ENCODE measurements at places on chromosomes 12 and 14.

DNA sequence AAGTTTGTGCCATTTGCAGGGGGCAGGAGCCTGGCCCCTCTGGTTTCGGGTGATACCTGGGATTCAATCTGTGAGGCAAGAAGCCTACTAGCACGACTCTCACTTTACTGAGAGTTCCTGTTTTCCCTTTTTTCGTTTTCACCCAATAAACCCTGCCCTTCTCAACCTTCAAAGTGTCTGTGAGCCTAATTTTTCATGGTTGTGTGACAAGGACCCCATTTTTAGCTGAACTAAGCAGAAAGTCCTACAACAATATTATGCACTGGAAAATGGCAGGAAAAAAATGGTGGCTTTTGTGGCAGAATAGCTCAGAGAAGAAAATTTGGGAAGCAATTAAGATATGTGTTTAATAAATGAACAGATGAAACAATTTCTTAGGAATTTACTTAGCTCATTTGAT, 432.1 kb downstream of the C12orf50 start:
- no peaks in the 10 kb centered on the region for H3K4me1 ChIP-seq
- no peaks in the 10 kb centered on the region for H3K36me3 ChIP-seq
- no peak overlapping the region for H3K27ac ChIP-seq
- no peak for DNase-seq

- H3K27me3 ChIP-seq: peaks cover 61% of the 10 kb centered on the region
- H3K4me3 ChIP-seq: no peak overlapping the region
- no peaks in the 10 kb centered on the region for H3K36me3 ChIP-seq
- no peak overlapping the region for H3K27ac ChIP-seq
- H3K4me1 ChIP-seq: peaks cover 4% of the 10 kb centered on the region
- no peak for DNase-seq
Measured at GRCh38 chr14:88323523-88324199, 592 bp upstream of the KCNK10 start.

DNA sequence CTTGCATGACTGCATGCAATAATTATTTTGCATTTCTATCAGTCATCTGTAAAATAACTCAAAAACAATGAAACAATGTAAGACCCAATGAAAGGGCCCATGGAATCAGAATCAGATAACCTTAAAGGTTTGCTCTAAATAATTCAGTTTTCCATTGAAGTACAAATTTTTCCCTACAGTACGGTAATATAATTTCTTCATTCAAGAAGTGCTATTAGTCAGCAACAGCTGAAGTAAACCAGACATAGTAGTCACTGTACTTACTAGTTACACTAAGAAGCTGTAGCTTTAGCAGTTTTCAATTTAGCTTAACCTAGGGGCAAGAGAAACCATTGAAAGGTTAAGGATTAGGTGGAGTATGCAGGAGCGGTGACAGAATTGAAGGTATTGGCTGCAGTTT, 43.5 kb downstream of the BCAT1 start:
- H3K27ac ChIP-seq: no peak overlapping the region
- H3K36me3 ChIP-seq: no peaks in the 10 kb centered on the region
- no peak for DNase-seq
- H3K27me3 ChIP-seq: peaks cover 13% of the 10 kb centered on the region
- H3K4me1 ChIP-seq: peaks cover 12% of the 10 kb centered on the region

DNA sequence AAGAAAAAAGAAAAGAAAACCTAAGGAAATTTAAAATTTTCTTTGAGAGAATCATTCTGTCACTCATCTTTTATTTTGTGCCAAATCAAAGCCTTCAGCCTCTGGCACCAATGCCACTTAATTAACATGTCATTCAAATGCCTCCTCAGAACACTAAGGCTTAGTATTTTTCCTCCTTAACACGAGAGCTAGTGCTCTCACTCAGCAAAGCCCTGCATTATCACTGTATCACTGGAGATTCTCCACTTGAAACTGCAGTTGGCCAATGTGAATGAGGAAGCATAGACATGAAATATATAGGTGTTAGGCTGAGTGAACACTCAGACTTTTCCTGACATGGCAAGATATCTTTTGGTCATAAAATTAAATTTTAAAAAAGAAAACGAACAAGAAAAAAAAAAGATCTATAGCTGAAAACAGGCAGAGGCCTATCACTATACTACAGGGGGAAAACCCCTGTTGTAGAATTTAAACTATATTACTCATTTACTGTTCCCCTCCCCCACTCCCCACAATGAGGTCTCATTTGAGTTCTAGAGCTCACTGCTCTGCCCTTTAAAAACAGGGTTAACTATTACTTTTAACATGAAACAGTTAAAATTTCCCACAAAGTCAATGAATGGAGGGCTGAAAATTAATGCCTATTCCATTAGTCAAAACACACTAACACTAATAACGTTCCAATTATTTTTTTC, 5.1 kb downstream of the MBIP start:
- no peak overlapping the region for H3K4me3 ChIP-seq
- peaks cover 28% of the 10 kb centered on the region for H3K36me3 ChIP-seq
- H3K4me1 ChIP-seq: no peaks in the 10 kb centered on the region
- no peak for DNase-seq
- H3K27me3 ChIP-seq: no peaks in the 10 kb centered on the region
- no peak overlapping the region for H3K27ac ChIP-seq

GRCh38 chr12:22477166-22477893, 67.0 kb downstream of the C2CD5 start:
- no peaks in the 10 kb centered on the region for H3K27me3 ChIP-seq
- no peaks in the 10 kb centered on the region for H3K4me1 ChIP-seq
- DNase-seq: no peak

- H3K4me1 ChIP-seq: no peaks in the 10 kb centered on the region
- H3K27ac ChIP-seq: no peak overlapping the region
- peaks cover 33% of the 10 kb centered on the region for H3K36me3 ChIP-seq
- no peak overlapping the region for H3K4me3 ChIP-seq
- no peak for DNase-seq
- no peaks in the 10 kb centered on the region for H3K27me3 ChIP-seq
Measured at GRCh38 chr12:76820888-76821482, 57.1 kb downstream of the ZDHHC17 start.

DNA sequence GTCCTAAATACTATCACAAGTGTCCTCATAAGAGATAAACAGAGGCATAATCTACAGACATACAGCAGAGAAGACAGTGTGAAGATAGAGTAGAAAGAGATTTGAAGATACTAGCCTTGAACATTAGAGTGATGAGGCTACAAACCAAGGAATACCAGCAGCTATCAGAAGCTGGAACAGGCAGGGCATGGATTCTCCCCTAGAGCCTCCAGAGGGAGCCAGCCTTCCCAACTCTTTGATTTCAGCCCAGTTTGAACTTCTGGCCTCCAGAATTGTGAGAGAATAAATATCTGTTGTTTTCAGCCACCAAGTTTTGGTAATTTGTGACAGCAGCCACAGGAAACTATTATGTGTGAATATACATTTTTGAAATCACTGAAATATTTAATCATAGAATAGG, 47.2 kb downstream of the CCDC91 start:
- no peak overlapping the region for H3K4me3 ChIP-seq
- no peaks in the 10 kb centered on the region for H3K27me3 ChIP-seq
- H3K4me1 ChIP-seq: no peaks in the 10 kb centered on the region

DNA sequence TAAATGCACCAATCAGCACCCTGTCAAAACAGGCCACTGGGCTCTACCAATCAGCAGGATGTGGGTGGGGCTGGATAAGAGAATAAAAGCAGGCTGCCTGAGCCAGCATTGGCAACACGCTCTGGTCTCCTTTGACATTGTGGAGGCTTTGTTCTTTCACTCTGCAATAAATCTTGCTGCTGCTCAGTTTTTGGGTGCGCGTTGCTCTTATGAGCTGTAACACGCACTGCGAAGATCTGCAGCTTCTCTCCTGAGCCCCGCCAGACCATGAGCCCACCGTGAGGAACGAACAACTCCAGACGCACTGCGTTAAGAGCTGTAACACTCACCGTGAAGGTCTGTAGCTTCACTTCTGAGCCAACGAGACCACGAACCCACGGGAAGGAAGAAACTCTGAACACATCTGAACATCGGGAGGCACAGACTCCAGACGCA, 8.4 kb upstream of the PIANP start:
- H3K4me3 ChIP-seq: peak overlapping the region; percentile 36
- no peak overlapping the region for H3K27ac ChIP-seq
- peak; percentile 32 for DNase-seq
- peaks cover 7% of the 10 kb centered on the region for H3K27me3 ChIP-seq

Measured in CD4-positive, alpha-beta T cell (primary cell).